Activated CD4-positive, alpha-beta T cell treated with anti-CD3 and anti-CD28 coated beads, Interleukin-2, amount 10 ng/mL, durations not matched to agents 24 days and 14 days (primary cell): ENCODE measurements at places on chromosomes 3 and 15. TPM values are rescaled to one million over a fixed set of nuclear protein-coding genes. Genes with fewer than 3 reads are reported as not detected.

DNA sequence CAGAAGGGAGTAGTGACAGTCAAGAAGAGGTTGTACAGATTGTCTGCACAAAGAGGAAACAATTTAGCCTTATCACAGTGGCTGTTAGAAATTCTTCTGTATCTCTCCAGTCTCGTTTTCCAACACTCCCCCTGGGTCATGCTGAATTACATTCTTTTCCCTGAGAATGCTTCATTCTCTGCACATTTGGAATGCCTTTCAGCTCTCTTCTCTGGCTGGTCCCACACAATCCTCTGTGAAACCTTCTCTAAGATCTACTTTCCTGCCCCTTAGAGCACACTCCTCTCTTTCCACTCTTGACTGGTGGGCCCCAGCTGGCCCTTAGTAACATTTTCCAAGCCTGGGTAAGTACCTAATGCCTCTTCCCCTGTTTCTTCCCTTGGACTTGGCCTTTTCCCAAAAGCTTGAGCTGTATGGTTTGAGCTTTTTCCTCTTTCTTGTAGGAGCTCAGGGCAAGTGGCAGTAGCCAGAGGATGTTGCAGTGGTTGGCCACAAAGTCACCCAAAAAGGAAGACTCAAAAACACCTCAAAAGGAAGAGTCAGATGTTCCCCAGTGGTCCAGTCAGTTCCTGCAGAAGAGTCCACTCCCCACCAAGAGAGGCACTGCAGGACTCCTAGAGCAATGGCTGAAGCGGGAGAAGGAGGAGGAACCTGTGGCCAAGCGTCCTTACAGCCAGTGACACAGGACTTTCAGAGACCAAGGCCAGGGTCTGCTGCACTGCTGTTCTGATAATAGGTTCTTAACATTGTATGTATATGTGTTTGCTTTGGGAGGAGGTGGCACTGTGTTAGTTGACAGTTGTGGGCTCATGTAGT, 25.7 kb downstream of the HMCES start:
- peaks cover 46% of the 10 kb centered on the region for H3K36me3 ChIP-seq
- peaks cover 30% of the 10 kb centered on the region for H3K4me1 ChIP-seq
- peak; percentile 63 for DNase-seq
- no peaks in the 10 kb centered on the region for H3K27me3 ChIP-seq
- H3K4me3 ChIP-seq, result peak overlapping the region; percentile 1

The MST1 gene
- 7.5 and 7.6 TPM in 2 replicates for total RNA-seq

DNA sequence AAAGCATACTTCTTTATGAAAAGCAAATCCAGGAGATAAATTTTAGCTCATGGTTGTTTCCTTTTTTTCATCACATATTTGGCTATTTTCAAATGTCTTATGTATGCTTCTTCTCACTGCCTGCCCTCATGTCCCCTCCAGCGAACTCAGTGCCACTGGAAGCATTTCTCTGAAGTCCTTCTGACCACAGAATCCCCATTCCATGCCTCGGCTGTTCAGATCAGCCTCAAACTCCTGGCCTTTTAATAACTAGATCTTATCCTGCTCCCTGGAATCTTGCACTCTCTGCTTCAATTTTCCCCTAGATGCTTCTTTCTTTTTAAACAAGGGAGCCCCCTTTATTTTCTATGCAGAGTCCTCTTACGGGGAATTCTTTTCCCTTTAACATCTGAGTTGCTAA, 10.1 kb downstream of the ETV5 start:
- no peak overlapping the region for H3K27ac ChIP-seq
- no peak overlapping the region for H3K4me3 ChIP-seq
- H3K4me1 ChIP-seq, result peaks cover 2% of the 10 kb centered on the region
- H3K27me3 ChIP-seq, result peaks cover 78% of the 10 kb centered on the region

The AADAC gene
- total RNA-seq, result not detected in 2 replicates

The PARP15 gene
- total RNA-seq, result 10.8 and 12.1 TPM in 2 replicates

- no peaks in the 10 kb centered on the region for H3K36me3 ChIP-seq
- no peak for DNase-seq
- H3K4me3 ChIP-seq, result no peak overlapping the region
- H3K27me3 ChIP-seq, result peaks cover 10% of the 10 kb centered on the region
- H3K27ac ChIP-seq, result no peak overlapping the region
- H3K4me1 ChIP-seq, result peaks cover 6% of the 10 kb centered on the region
Measured at GRCh38 chr3:16789344-16790120, 95.2 kb upstream of the PLCL2 start.

The ZBBX gene
- not detected in 2 replicates for total RNA-seq

GRCh38 chr15:77974098-77974414, 103.5 kb downstream of the TBC1D2B start:
- DNase-seq, result no peak
- no peak overlapping the region for H3K4me3 ChIP-seq
- no peak overlapping the region for H3K27ac ChIP-seq
- no peaks in the 10 kb centered on the region for H3K36me3 ChIP-seq

The ATP2C1 gene
- 59.1 and 61.7 TPM in 2 replicates for total RNA-seq

DNA sequence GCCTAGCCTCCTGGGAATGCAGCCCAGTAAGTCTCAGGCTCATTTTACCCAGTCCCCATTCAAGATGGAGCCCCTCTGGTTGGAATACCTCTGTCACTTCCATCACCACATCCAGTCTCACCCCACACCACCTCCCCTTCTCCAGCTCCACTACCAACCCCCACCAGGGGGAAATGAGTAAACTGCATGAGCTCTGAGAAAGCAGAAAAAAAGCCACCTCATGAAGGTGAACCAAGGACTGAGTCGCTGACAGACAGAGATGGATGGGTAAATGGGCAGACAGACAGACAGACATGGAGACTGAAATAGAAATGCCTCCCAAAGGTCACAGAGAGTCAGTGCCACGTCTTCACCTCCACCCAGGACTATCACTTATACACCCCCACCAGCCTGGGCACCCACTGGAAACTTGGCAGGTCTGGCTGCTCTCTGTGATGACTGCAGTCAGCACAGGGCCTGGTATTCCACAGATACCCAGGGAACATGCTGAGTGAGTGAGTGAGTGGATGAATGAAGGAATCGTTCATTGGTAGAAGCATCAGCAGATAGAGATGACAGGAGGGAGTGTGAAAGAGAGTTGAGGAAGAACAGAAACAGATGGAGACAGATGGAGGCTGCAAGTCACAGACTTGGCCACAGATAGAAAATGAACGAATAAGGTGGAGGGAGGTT, 4.9 kb upstream of the LOXL1 start:
- H3K4me1 ChIP-seq, result peaks cover 43% of the 10 kb centered on the region
- peaks cover 18% of the 10 kb centered on the region for H3K36me3 ChIP-seq
- no peak for DNase-seq
- H3K4me3 ChIP-seq, result no peak overlapping the region

- H3K27ac ChIP-seq, result no peak overlapping the region
- no peak overlapping the region for H3K4me3 ChIP-seq
- no peaks in the 10 kb centered on the region for H3K36me3 ChIP-seq
- H3K27me3 ChIP-seq, result no peaks in the 10 kb centered on the region
Measured at GRCh38 chr3:143070977-143071551, 48.5 kb upstream of the CHST2 start.

DNA sequence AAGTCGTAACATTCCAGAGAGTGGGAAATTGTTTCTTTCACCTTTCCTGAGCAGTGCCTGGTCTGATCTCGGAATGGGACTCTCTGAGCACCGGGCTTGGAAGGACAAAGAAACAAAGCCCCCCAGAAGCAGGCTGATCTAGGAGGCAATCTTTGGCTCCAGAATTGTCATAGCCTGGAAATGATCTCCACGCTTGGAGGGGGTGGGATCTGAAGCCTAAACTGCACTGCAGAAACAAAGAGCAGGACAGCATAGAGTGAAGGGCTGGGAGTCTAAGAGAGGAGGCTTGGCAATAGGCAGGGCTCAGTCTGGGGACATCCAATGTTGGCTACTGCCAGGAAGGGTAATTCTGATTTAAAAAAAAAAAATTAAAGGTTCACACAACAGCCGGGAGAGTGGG, 1.9 kb downstream of the CRABP1 start:
- no peak for DNase-seq
- H3K27ac ChIP-seq, result no peak overlapping the region
- no peak overlapping the region for H3K4me3 ChIP-seq
- no peaks in the 10 kb centered on the region for H3K4me1 ChIP-seq

The SLC12A1 gene
- not detected in 2 replicates for total RNA-seq

GRCh38 chr3:86180696-86181095, 810.3 kb downstream of the VGLL3 start:
- DNase-seq, result no peak
- no peak overlapping the region for H3K27ac ChIP-seq

GRCh38 chr3:99952306-99952705, 134.6 kb downstream of the CMSS1 start:
- peaks cover 6% of the 10 kb centered on the region for H3K4me1 ChIP-seq
- no peak overlapping the region for H3K27ac ChIP-seq
- no peaks in the 10 kb centered on the region for H3K27me3 ChIP-seq
- no peak for DNase-seq
- no peaks in the 10 kb centered on the region for H3K36me3 ChIP-seq
- no peak overlapping the region for H3K4me3 ChIP-seq
